ENCODE measurements at places on chromosomes 11 and 22.
A peak's percentile ranks its signal among the peaks of the same experiment; 100 is the strongest.

DNA sequence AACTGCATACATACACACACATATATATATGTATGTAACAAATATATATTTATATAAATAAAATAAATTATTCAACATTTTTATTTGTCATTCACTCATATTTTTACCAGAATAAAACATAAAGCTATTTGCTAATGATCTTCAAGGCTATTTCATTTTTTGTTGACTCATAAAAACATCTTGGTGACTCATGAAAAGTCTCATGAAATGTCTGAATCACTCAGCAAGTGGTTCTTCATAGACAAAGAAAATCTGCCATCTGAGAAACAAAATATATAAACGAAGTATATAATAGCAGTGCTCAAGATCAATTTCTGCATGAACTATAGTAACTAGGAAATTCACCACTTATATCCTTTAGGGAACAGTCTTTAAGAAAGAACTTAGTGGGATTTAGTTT, 764.8 kb upstream of the FAT3 start:
- DNase-seq = no peak

DNA sequence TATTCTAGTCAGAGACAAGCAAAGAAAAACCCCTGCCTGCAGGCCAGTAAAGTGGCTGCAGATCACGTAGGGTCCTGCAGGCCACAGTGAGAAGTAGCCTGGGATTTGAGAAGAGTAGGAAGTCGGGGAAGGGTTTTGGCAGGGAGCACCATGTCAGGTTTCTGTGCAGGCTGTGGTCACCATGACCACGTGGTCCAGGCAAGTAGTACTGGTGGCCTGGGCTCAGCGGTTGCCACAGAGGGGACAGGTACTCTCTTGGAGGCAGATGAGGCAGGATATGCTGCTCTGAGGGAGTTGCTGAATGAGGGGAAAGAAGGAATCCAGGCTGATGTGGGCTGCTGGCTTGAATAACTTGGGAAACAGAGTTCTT, 46.5 kb downstream of the PISD start:
- DNase-seq = no peak

DNA sequence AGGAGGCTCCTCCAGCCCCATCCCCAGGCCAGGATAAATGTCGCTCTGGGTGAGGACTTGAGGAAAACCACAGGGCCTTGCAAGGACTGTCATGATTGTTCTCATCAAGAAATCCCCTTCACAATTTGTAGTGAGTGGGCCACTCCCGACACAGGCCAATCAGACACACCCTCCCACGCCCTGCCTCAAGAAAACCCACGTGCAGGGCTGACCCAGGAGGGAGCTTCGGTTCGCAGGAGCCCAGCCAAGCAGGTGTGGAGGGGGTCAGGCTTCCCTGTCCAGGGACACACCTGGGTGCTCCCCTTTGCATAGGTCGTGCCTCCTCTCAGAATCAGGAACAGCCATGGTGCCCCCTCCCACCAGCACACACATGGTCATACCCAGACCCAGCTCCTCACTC, 43.2 kb downstream of the SHANK2 start:
- DNase-seq = no peak

GRCh38 chr11:77171885-77172665, 44.0 kb downstream of the MYO7A start:
- no peak for DNase-seq

DNA sequence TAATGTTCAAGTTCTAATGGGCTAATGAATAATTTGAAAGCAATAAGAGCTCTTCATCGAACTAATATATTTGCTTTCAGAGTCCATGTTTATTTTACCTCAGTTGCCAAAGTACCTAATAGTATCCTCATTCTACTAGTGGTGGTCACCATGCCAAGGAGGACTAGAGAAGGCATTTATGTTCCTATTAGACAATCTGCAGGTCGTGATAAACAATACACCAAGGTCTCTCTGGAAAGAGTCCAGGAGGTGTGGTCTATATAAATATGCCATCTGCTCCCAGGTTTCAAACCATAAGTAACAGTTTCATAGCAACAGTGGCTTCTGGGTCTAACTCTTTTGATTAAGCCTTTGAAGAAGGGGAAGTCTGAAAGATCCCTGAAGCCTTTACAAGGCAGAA, 42.9 kb downstream of the ARFGAP3 start:
- no peak for DNase-seq

DNA sequence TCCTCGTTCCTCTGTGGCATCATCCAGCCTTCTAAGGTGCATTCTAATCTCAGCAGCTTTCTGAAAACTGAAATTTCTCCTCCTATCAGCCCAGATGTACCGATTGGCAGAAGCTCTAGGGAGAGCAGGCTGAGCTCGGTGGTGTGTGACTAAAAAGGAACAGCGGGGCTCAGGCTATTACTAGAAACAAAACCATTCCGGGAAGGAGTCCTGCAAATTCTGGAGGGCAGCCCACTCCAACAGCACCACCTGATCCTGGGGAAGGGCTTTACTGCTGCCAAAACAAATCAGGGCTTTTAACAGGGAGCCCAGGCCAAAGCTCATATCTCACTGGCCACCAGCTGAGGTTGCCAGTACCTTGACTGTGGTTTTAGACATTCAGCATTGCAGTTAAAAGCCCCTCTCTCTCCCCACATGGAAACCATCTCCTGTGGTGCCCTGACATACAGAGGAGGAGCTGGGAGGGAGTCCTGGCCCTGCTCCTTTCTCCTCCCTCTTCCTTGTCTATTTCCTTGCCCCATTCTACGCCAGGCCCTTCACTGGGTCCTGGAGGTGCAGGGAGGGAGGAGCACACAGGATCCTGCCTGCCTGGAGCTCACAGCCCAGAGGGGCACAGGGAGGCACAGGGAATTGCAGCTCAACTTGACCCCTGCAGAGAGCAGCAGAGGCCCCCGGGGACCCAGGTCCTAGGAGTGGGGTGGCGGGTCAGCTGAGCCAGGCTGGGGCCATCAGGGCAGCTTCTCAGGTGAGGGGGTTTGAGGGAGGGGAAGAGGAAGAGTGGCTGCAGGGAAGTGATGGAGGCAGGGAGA, 889 bp downstream of the PLAAT4 start:
- no peak for DNase-seq

DNA sequence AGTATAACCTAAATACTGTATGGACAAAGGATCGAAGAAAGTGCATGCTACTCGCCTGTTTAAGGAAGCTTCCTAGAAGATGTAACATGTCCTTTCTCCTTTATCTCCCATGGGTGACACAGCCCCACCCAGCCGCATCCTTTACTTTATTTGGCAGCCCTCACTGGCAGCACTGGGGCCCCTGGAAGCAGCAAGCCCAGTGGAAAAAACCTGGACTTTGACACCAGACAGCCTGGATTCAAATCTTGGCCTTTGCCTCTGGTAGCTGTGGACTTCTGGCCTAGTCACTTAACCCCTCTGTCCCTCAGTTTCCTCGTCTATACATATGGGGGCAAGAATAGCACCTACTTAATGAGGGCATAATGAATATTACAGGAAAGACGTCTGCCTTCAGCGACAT, 67.1 kb downstream of the MYEOV start:
- no peak for DNase-seq

DNA sequence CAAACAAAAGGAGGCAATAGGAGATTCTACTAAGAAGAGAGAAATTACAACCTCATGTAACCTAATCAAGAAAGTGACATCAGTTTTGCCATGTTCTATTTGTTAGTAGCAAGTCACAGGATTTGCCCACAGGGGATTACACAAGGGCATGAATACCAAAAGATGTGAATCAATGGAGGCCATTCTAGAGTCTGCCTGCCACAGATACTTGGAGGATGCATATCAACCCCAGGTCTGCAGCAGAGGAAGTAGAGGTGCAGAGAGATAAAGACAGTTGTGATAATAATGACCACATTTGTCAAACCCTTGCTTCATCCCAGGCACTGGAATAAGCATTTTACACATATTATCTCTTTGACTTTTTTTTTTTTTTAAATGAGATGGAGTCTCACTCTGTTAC, 2.4 kb upstream of the ASCC2 start:
- DNase-seq = peak; percentile 85

DNA sequence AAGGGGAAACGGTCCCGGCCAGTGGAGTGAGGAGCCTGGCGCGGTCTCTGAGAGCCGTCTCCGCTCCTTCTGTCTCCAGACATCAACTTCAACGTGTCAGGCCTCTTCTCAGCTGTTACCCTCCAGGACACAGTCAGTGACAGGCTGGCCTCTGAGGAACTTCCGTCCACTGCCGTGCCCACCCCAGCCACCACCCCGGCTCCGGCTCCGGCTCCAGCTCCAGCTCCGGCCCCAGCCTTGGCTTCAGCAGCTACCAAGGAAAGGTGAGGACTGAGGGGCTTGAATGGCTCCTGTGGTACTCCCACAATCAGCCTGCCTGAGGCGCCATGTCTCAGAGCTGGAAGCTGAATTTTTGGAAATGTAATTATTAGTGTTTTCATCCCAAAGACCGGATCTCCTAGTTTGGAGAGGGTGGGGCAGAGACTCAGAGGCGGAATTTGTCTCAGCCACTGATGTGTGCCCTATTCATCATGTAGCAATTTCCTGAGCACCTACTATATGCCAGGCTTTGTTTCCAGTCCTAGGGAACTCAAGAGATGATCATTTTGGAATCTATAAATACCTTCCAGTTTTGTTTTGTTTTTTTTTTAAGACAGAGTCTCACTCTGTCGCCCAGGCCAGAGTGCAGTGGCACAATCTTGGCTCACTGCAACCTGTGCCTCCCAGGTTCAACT, 7.9 kb upstream of the PDXP start:
- DNase-seq = no peak

DNA sequence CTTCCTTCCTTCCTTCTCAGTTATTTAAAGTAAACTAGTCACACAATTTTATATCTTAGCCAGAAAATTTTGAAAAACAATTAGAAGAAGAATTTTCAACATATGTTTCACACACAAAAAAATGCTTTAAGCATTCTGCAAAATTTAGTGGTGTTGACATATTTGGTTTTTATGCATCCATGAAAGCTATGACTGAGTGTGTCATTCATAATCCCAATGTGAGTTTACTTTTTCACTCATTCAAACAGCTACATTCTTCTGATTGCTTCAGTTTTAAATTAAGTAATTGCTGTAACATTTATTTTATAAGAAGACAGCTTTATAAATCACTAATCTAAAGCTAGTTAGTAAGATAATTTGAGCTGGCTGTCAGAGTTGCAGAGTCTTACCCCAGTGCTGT, 453.5 kb downstream of the LRRC4C start:
- DNase-seq = no peak

- DNase-seq = no peak
Observed at GRCh38 chr11:68145120-68145866, 24.1 kb upstream of the CHKA start.

GRCh38 chr22:49751966-49752597, 75.6 kb downstream of the BRD1 start:
- no peak for DNase-seq

DNA sequence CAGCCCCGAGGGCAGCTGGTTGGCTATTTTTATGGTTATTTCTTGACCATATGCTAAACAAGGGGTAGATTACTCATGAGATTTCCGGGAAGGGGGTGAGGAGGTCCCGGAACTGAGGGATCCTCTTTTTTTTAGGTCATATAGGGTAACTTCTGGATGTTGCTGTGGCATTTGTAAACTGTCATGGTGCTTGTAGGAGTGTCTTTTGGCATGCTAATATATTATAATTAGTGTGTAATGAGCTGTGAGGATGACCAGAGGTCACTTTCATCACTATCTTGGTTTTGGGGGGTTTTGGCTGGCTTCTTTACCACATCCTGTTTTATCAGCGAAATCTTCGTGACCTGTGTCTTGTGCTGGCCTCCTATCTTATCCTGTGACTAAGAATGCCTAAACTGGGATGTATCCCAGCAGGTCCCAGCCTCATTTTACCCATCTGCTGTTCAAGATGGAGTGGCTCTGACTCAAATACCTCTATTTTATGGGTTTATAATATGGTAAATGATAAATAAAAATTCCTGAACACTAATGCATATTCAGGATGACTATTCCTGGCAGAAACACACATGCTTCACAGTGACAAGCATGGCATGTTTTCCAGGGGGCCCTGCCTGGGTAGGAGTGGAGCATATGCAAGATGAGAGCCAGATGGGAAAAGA, 11.2 kb downstream of the KREMEN1 start:
- peak; percentile 69 for DNase-seq

- no peak for DNase-seq
Observed at GRCh38 chr22:48592488-48592887, 1235.2 kb downstream of the BRD1 start.

DNA sequence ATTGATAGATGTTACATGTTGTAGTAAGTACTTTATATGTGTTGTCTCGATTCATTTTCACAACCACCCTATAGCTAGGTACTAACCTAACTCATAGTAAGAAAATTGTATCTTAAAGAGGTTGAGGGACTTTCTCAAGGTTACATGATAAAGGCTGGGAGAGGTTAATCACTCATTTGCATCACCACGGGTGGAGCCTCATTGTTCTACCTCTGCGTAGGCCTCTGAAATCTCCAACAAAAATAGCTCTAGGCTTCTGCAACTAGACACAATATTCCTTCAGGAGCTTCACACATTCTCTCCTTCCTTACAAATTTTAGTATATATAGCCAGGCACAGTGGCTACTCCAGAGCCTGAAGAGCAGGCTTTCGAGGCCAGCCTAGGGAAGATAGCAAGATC, 408.9 kb upstream of the ANO5 start:
- DNase-seq = no peak

- DNase-seq = no peak
Observed at GRCh38 chr11:66728693-66729385, at the start of gene SPTBN2. Gene SPTBN2, minus strand, starts transcription at chr11:66729216. Its CDS starts 7,976 bp downstream, at chr11:66721240.

GRCh38 chr11:108148556-108148955, 27.2 kb downstream of the ACAT1 start:
- DNase-seq = no peak

DNA sequence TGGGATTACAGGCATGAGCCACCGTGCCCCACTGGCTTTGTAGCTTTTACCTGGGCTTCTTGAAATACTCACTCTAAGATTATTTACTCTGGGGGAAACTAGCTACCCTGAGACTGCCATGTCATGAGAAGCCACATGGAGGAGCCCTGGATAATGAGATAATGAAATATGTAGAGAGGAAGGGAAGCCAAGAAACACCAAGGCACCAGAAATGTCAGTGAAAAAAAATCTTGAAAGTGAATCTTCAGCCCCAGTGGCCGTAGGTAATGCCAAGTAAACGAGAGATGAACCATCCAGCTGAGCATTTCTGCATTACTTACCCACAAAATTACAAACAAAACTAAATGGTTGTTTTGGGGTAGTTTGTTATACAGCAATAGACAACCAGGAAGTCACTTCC, 125.6 kb downstream of the APIP start:
- no peak for DNase-seq

GRCh38 chr11:3115321-3115720, 49.8 kb downstream of the OSBPL5 start:
- DNase-seq = no peak

- no peak for DNase-seq
Observed at GRCh38 chr11:17073370-17074027, 4.0 kb downstream of the RPS13 start.
